ENCODE measurements at places on chromosomes 3 and 15.

DNA sequence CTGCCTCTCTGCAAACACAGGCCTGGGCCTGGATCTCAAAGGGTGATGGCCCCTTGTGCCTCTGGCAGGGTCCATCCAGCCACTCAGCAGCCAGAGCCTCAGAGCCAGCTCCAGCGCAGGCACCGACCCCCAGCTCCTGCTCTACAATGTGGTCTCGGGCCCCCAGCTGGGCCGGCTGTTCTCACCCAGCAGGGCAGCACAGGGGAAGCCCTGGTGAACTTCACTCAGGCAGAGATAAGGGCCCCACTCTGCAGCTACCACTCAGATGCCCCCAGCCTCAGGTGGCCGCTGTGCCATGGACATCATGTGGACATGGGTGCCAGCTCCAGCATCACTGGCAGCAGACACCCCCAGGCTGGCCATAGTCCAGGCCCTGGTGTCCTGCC is 173.1 kb downstream of the TBC1D2B start:
- no peak for DNase-seq

DNA sequence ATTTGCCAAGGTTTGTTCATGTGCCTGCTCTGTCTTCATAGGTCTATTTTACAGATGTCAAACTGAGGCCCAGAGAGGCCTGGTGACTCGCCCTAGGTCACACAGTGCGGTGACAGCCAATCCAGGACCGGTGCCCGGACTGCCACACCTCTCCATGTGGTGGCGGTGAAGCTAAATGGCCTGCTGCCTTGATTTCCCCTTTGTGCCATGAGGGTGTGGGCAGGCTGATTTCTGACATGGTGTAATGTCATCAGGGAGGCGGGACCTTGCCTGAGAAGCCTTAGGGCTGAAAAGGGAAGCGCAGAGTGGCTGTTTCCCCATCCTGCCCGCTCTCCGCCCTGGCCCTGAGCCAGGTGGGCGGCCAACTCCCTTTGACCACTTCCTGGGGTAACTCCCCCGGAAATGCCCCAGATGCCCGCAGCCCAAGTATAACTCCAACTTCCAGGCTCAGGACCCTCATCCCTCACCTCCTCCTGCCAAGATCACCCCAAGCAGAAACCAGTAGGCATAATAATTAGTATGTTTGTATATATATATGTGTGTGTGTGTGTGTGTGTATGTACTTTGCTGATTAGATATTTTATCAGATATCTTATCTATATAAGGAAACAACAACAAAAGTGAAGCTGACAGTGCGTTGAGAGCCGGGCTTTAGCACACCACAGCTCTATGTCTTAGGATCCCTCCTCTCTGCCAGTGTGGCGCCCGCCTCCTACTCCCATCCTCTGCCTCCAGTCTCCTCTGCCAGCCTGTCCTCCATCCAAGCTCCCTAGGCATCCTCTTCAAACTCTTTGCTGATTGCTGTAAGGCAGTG is 63.9 kb downstream of the IQSEC1 start:
- DNase-seq = peak; percentile 81

GRCh38 chr3:116939091-116939490 is 229.5 kb downstream of the TUSC7 start:
- DNase-seq = no peak

DNA sequence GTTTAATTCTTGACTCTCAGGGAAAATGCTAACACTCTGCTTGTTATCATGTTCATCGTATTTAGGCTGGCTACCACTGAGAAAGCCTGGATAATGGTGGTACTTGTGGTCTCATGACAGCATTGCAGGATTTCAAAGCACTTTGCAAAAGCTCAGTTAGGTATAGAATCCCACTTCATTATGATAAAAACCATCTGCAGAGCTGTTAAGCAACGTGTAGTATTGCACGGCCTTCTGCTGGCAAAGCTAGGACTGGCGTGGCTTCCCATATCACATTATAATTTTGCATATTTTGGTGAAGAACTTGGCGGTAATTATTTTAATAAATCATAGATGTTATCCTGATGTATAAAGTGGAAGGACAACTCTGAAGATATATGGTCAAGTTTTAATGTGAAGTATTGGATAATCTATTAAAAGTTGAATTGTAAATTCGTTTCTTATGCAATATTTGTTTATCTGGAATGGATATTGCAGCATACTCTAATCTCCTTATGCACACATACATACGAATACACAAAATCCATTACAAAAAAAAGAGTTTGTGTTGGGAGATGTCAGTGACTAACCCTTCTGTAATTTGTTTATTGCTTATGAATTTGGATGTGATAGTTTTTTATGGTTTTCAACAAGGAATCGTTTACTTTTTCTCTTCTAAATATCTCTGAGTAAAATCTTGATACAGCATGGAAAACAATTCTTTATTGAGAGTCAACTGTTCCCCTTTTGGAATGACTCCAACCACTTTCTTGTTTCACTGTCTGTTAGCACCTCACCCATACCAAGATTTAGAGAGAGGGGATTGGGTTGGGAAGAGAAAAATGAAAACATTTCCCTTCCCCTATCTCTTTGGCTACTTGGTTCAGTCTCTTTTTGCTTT is 9.2 kb downstream of the RAB8B start:
- DNase-seq = no peak
